Jurkat, Clone E6-1 (cell line): ENCODE measurements at places on chromosomes 1 and 21.

DNA sequence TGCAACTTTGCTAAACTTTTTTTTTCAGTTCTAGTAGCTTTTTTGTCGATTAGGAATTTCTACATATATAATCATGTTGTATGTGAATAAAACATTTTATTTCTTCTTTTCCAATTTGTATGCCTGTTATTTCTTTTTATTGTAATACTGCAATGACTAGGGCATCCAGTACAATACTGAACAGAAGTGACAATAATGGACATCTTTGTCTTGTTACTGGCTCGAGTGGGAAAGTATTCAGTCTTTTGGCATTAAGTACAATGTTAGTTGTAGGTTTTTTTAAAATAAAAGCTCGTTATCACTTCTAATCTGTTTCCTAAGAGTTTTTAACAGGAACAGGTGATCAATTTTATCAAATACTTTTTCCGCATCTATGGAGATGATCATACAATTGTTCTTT, 9.8 kb downstream of the STPG1 start:
- DNase-seq = no peak

GRCh38 chr1:14759843-14760242, 161.4 kb downstream of the KAZN start:
- DNase-seq = no peak

- DNase-seq = no peak
These were observed 384.3 kb downstream of the LRRIQ3 start for GRCh38 chr1:73813716-73814115.

DNA sequence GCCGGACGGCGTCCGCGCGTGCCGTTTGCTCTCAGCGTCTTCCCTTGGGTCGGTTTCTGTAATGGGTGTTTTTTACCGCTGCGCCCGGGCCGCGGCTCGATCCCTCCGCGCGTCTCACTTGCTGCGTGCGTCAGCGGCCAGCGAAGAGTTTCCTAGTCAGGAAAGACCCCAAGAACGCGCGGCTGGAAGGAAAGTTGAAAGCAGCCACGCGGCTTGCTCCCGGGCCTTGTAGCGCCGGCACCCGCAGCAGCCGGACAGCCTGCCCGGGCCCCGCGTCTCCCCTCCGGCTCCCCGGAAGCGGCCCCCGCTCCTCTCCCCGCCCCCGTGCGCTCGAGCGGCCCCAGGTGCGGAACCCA, 159.8 kb downstream of the RUNX1 start:
- DNase-seq = peak; percentile 58

- no peak for DNase-seq
These were observed 108.8 kb downstream of the ITSN1 start for GRCh38 chr21:33751120-33751519.

DNA sequence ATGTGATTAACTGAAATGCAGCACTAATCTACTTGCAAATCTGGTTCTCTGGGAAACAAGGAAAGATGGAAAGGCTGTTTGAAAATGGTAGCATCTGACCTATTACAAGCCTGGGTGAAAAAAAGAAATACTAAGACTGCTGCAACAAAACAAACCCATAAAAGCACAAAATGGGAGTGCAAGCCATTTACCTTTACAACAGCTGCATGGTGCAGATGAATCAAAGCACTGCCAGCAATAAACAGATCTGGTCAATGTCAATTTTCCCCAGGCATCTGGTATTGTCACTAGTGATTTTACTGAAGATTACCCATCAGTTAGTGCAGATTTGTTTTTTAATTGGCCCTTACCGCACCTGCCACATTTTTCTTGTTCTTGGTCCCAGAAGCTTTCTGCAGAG, 1341.7 kb downstream of the PLA2G4A start:
- no peak for DNase-seq

DNA sequence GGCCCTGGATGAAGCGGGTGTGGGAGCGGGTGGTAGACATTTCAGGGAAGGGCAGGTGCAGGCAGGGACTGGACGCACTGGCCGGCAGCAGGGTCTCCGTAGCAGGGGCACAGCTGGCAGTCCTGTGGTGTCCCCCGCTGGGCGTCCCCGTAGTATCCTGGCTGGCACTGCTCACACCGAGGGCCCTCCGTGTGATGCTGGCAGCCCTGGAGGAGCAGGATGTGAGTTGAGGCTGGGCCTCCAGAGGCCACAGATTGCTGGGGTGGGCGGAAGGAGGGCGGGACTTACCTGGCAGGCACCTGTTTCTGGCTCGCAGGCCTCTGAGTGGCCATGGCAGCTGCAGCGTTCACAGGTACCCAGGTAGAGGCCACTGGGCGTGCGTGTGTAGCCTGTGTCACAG, 62.3 kb downstream of the LDLRAD2 start:
- DNase-seq = no peak

DNA sequence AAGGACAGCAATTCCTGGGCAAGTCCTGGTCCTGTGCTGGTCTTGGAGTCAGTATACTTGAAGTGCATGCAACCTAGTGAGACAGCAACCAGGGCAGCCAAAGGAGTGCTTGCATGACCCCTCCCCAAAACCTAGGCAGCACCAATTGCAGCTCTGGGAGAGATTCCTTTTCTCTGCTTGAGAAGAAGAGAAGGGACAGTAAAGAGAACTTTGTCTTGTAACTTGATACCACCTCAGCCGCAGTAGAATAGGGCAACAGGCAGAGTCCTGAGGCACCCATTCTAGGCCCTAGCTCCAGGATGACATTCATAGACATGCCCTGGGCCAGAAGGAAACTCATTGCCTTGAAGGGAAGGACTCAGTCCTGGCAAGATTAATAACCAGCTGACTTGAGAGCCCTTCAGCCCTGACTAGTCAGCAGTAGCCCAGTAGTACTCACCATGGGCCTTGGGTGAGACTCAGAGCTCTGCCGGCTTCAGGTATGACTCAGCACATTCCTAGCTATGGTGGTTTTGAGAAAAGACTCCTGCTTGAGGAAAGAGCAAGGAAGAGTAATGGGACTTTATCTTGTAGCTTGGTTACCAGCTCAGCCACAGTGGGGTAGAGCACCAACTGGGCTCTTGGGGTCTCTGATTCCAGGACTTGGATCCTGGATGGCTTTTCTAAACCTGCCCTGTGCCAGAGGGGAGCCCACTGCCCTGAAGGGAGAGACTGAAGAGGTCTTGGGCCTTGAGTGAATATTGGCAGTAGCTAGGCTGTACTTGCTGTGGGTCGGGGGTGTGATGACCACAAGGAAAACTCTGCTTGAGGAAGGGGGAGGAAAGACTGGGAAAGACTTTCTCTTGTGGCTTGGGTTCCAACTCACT, 51.7 kb upstream of the ACADM start:
- no peak for DNase-seq

GRCh38 chr1:225695578-225696337, 42.8 kb upstream of the ENAH start:
- no peak for DNase-seq

GRCh38 chr1:117366177-117367045, 838 bp upstream of the MAN1A2 start:
- no peak for DNase-seq

GRCh38 chr1:209721323-209721722, 16.7 kb downstream of the HSD11B1 start:
- DNase-seq = no peak

- no peak for DNase-seq
These were observed 17.5 kb downstream of the RSPH1 start for GRCh38 chr21:42478504-42478903.

DNA sequence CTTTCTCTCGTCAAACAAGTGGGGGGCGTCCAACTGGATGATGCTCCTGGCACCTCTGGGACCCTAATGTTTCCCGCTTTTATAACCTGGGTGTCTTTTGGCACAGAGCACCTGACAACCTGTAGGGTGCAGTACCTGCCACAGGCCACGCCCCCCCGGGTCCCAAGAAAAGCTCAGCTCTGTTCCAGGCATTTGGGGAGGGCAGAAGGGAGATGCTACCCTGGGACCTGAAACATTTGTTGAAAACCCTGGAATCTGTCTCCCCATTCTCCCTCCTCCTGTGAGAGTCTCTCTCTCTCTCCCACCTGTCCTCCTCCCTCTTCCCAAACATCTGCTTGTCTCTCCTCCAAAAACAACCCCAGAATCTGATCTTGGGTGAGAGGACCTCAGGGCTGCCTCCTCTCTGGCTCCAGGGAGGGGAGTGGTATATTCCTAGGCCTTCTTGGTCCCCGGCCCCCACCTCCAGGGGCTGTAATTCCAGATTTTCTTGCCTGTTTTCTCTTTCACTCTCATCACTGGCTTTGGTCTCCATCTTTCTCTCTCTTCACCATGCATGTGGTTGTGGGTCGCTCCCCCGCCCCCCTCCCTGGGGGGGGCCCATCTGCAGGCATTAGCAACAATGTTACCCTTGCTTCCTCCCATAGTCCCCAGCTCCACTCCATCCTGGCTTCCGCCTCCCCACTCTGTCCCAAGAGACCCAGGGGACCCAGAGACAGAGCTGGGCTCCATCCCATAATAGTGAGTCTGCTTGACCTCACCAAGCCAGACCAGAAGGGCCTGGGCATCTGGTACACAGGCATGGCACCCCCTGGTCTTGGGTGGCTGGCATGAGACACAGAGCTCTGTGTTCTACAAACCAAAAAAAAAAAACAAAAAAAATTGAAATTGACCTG, 4.1 kb downstream of the AHDC1 start:
- no peak for DNase-seq

GRCh38 chr21:33078907-33079582, 9.1 kb downstream of the OLIG1 start:
- DNase-seq = no peak

GRCh38 chr1:218347723-218348627, 2.8 kb downstream of the TGFB2 start:
- DNase-seq = no peak

DNA sequence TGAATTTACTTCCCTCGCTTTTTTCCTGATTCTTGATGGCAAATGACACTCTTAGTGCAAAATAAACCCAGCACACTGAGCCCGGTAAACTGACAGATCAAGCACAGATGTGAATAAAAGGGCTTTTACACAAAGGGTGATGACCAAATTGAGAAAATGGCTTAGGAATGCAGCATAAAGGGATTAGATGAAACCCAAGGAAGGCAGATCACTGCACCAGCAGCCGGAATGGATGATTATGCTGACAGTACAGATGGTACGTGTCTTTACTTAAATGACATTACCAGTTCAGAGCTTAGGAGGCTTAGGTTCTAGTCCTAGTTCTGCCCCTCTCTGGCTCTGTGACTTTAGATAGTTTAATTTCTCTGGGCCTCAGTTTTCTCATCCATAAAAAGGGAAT, 12.0 kb downstream of the PKP1 start:
- DNase-seq = no peak

DNA sequence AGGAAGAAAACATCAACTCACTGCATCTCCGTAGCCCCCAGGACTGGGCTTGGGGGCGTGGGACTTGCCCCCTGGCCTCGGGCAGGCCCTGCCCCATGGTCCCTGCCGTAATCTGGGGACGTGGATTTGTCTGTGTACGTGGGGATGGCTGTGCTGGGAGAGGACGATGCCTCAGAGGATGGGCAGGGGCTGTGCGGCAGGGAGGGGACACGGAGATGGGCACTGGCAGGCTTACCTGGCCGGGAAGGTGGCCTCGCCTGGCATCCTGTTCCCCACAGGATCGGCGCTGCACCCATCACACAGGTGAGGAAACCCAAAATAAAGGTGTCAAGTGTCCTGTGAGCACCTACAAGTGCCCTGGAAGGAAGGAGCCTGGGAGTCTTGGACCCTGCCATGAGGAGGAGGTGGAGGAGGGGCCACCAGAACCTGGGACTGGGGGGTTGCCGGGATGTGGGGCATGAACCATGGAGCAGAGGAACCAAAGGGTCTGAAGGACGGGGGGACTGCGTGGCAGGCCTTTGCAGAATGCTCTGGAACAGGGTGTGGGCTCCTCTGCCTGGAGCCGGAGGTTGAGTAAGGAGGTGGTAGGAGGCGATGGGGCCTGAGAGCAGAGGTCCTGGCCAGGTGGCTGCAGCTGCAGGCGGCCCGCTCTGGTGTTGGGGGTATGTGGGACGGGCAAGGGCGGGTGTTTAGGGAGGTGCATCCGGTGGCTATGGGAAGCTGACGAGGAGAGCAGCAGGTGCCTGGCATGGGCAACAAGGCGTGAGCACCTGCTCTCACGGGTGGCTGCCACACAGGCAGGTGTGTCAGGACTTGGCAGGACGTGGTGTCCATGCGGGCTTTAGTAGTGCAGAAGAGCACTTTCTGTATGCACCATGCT, 27.8 kb upstream of the LRRC3 start:
- DNase-seq = no peak

GRCh38 chr1:17949511-17949910, 158.1 kb upstream of the IGSF21 start:
- DNase-seq = no peak

DNA sequence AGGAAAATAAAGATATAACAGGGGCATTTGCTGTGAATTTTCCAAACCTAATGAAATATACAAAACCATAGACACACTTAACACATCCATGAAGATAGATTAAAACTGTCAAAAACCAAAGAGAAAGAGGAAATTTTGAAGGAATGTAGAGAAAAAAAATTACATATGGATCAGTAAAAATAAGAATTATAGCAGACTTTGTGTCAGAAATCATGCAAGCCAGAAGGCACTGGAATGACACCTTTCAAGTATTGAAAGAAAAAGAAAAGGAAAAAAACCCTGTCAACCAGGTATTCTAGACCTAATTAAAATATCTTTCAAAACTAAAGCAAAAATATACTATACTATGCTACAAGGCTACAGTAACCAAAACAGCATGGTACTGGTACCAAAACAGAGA, 125.8 kb upstream of the PALMD start:
- no peak for DNase-seq

GRCh38 chr21:38188037-38188436, 68.8 kb upstream of the KCNJ15 start:
- DNase-seq = no peak

DNA sequence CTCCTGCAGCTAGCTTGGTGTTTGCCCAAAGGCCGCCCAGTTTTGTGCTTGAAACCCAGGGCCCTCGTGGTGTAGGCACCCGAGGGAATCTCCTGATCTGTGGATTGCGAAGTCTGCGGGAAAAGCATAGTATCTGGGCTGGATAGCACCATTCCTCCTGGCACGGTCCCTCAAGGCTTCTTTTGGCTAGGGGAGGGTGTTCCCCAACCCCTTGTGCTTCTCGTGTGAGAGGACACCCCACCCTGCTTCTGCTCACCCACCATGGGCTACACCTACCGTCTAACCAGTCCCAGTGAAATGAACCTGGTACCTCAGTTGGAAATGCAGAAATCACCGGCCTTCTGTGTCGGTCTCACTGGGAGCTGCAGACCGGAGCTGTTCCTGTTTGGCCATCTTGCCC, 403.5 kb downstream of the USP25 start:
- DNase-seq = no peak

DNA sequence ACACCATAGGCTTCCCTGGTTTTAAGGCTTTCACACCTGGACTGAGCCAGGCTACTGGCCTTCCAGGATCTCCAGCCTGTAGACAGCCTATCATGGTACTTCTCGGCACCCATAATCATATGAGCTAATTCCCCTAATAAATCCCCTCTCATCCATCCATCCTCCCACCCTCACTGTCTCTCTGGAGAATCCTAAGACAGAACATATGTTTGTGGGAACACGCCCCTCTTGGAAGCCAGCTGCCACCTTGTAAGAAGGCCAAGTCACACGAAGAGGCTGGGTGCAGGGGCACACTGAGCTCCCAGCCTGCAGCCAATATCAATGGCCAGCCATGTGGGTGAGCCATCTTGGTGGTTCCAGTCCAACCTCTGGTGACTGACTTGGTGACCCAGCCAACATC, 7.4 kb downstream of the CLCC1 start:
- DNase-seq = no peak

GRCh38 chr21:36522219-36522808, 42.4 kb upstream of the CLDN14 start:
- DNase-seq = no peak

GRCh38 chr1:18693256-18694098, 62.8 kb downstream of the PAX7 start:
- no peak for DNase-seq
